NCI-H1417 treated with DMSO at 0.1 percent for 48 hours (cell line): ENCODE measurements at places on chromosomes 7 and 10.

GRCh38 chr10:133141144-133141957 is 18.7 kb upstream of the KNDC1 start:
- DNase-seq = no peak

DNA sequence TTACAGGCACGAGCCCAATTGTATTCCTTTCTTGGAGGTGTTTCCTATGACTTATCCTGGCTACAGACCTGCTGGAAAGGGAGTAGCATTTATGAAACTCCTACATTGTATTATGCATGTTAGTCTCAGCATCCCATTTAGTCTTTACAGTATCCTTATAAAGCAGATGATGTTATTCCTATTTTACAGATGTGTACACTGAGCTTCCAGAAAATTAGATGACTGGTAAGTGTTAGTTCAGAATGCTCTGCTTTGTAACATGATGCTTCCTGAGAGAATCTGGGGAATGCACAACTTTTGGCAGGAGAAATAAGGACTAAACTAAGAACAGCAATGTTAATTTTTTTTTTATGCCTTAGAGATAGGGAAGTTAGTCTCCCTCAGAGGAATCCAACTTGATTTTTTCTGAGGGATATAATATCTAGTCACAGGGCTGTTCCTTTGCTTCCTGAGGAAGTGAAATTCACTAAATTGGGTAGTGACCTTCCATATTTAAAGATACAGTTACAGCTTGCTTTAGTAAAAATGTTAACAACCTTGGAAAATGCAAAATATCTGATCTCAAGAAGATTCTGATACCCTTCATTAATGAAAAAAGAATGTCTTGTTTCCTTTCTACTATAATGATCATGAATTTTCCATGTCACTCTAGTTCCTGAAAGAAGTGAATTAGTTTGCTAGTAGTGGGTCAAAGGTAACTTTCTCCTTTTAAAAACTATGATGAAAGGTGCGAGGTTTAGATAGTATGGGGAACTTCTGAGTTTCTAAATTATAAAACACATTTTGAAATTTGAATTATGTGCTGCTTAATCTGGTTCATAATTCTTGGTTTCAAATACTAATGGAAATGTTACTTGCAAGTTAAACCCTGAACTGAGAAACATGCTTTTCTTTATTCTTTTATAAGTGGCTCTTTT is 194.0 kb upstream of the PRPS1L1 start:
- DNase-seq = no peak

DNA sequence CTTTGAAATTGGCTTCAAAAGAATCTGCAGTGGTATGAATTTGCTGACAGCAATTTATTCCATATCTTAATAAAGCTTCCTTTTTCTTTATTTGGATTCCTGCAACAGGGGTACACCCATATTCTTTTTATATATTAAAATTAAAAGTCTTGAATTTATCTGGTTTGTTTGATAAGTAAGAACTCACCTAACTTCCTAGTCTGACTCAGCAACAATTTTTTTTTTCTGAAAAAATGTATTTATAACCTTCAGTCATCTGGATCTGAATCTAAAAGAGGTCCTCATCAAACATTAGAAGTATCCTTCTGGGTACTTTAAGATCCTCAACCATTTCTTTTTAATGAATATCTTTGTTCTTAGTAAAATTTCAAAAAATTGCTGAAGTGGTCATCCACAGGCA is 4.5 kb downstream of the EPHB6 start:
- DNase-seq = no peak

DNA sequence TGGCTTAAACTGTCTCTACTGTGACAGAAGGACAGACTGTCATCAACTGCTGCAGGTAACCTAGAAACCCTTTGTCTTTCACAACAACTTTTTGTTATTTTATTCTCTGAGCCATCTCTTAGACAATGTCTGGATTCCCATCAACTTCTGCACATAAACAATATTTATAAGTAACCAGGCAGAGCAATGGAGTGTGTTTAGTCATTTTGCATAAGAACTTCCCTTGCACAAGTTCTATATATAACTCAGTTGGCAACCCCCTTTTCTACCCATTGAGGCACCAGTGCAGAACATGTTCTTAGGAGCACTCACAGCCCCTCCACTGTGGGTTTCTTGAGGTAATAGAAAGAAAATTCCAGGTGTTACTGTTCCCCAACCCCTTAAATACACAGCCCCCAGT is 65.0 kb upstream of the IL6 start:
- no peak for DNase-seq

DNA sequence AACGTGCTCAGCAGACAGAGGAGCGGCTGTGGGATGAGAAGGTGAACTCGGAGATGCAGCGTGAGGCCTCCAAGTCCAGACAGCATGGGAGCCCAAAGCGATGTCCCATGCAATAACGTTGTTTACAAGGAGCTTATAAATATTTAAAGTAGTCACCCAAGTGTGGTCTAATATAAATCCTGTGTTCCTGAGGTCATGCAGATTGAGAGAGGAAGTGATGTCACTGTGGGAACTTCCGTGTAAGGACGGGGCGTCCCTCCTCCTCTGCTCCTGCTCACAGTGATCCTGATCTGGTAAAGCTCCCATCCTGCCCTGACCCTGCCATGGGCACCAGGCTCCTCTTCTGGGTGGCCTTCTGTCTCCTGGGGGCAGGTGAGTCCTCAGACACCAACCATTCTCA is 94.7 kb upstream of the PRSS58 start:
- DNase-seq = no peak

DNA sequence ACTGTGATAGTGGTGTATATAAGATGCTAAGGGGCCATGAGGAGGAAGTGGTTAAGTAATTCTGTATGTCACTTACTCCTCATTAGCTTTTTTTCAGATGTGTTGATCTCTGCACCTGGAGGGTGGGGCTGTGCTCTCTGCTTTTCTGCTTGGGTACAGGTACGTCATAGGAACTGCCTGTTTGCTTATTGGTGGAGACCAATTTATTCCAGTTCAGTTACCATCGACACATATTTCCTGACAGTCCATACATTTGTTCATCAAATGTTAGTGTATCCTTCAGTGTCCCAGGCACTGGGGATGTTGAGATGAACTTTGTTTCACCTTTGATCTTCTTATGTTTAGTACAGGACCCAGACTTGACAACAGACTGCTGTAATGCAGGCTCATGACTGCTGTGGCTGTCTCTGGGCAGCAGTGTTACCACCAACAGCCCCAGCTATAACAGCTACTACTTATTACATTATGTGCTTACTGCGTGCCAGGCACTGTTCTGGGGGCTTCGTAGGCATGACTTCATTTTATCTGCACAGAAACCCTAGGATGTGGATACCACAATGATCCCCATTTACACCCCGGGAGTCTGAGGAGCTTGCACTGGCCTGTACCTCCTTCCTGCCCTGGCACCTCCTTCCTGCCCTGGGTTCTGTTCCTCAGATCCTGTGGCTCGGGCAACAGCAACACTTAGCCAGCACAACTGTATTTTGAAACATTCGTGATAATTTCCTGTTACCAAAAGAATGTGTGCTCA is 87.4 kb downstream of the BUB3 start:
- no peak for DNase-seq
